Lung (tissue), 17 donors: ENCODE measurements at places on chromosomes 4 and X.
A peak's percentile ranks its signal among the peaks of the same experiment; 100 is the strongest.

- DNase-seq = no peak
Measured at GRCh38 chrX:24774650-24775049, 80.9 kb downstream of the POLA1 start.

GRCh38 chr4:59650861-59651260 lies 1549.3 kb upstream of the ADGRL3 start:
- DNase-seq = no peak

- DNase-seq = peak; percentile 73
Measured at GRCh38 chr4:184472614-184473498, 1.5 kb downstream of the IRF2 start.

- no peak for DNase-seq
Measured at GRCh38 chr4:184747034-184747830, 13.3 kb upstream of the CENPU start.

- no peak for DNase-seq
Measured at GRCh38 chr4:170391066-170391740, 301.4 kb upstream of the AADAT start.

DNA sequence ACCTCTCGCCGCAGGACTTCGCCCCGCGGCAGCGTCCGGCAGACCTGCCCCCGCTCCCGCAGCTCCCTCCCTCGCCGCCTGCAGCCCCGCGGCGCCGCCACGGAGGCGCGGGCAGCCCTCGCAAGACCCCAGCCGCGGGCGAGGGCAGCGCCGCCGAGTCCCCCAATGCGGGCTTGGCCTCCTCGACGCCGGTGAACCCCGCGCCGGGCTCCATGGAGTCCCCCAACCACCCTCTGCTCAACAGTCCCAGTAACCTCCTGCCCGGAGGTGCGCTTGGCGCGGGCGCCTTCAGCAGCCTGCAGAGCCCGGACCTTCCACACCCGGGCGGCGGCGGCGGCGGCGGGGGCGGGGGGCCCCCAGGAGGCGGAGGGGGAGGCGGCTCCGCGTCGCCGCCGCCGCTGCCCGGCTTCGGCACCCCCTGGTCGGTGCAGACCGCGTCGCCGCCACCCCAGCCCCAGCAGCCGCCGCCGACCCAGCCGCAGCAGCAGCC lies 1.2 kb downstream of the CPEB2 start:
- peak; percentile 63 for DNase-seq

- no peak for DNase-seq
Measured at GRCh38 chrX:13270360-13270759, 49.5 kb downstream of the ATXN3L start.

DNA sequence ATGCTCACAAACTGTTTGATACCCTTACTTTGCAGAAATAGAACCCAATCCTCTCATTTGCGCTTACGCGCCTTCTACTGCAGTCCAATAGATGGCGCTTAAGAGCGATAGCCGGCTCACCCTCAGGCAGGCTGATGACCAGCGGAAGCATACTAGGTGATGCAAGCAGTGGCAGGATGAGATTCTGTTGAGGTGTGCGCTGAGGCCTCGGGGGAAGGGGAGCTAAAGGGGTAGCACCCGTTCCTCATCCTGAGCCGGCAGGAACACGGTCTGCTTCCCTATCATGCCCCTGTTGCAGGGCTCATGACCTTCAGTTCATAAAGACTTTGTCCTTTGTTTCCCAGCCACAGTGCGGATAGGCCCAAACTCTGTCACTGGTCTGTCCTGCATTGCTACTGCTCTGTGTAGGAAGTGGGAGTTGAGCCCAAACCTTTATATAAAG lies 628.9 kb downstream of the TLL1 start:
- DNase-seq = peak; percentile 51

GRCh38 chr4:73436674-73437557 lies 895 bp downstream of the AFP start:
- no peak for DNase-seq

DNA sequence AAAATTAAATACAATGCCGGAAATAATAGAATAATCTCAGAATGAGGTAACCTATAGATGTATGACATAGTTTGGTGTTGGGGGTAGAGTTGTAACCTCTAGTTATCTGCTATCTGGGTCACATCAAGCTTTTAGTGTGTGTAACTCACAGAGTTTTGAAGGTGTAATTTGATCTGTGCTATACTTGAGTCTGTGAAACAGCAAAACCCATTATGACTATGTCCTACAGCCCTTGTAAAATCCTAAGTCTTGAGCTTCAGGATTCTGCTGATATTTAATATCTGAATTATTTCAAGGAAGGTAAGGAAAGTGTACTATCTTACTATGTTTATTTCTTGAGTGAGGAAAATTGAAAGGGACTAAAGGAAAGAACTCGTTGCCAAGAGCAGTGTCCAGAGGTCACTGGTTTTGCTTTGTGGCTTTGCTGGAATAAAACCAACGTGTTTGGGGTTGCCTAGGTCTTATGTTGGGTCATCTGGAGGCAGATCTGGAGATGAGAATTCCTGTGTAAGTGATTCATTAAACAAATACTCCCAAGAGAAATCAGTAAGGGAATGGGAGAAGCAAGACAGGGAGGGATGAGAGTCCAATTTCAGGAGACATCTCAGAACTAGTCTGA lies 107.8 kb upstream of the CBLL2 start:
- DNase-seq = no peak

DNA sequence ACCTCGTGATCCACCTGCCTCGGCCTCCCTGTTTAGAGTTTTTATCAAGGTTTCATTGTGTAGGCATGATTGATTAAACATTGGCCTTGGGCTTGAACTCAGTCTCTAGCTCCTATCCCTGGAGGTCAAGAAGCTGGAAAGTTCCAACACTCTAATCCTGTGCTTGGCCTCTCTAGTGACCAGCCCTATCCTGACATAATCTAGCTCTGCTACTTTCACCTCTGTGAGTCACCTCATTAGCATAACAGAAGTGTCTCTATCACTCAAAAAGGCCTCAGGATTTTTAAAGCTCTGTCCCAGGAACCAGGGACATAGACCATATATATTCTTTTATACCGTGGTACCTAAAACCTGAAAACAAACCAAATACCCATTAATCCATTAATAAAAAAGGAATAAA lies 377.5 kb downstream of the CENPC start:
- DNase-seq = no peak

- DNase-seq = peak; percentile 82
Measured at GRCh38 chr4:185534866-185535611, at the start of gene PDLIM3. Gene PDLIM3 (minus strand): TSS chr4:185535507. CDS start chr4:185535434, 73 bp downstream.
